Umbilical cord (tissue), 2 donors: ENCODE measurements at places on chromosomes 16 and 17. TPM values are rescaled to one million over a fixed set of nuclear protein-coding genes. Genes with fewer than 3 reads are reported as not detected.

The BICDL2 gene
- total RNA-seq, result 2.2 TPM

The CES5A gene
- total RNA-seq, result not detected

The PROCA1 gene
- 18.1 TPM for total RNA-seq

The ORAI3 gene
- total RNA-seq, result 26.5 TPM

The CYB5D1 gene
- total RNA-seq, result 7.9 TPM

The RHBDL3 gene
- total RNA-seq, result not detected

The C16orf92 gene
- total RNA-seq, result 8.9 TPM

The RAB37 gene
- total RNA-seq, result 4.6 TPM

The ARHGAP44 gene
- total RNA-seq, result 2.9 TPM

DNA sequence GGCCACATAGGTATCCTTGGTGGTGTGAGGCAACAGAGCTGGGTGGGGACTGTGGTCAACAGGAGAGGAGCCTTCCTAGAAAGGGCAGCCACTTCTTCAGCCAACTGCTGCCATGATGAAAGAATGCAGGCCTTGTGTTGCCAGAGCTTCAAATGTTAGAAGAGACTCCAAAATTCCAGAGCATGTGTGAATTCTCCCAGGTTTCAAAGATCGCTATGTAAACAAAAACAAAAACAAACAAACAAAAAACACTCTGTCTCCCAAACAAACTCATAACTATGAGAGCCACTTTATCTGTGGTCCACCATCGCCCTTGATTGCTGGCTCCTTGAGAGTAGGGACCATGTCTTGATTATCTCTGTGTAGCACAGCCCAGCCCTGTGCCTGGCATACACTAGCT, 55.5 kb upstream of the ZNF423 start:
- DNase-seq, result no peak

DNA sequence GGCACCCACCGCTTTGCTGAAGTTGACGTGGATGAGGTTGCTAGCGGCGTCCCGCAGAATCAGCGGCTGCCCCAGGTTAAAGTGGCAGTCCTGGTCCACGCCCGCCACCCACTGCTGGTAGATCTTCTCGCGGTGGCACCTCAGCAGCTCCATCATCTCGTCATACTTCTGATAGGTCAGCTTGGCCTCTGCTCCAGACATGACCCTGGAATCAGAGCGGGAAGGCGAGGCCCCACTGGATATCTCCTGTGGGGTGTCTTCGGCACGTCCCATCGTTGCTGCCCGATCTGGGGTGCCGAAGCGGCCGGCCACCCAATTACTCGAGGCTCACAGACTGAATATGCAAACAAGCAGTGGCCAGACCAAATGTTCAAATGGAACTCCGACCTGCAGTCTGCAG, 16.5 kb downstream of the DNAH17 start:
- DNase-seq, result no peak

- no peak for DNase-seq
Measured at GRCh38 chr16:28880589-28880915, 2.3 kb downstream of the ATP2A1 start.

GRCh38 chr16:86509759-86510464, 415 bp upstream of the FOXF1 start:
- peak; percentile 38 for DNase-seq

DNA sequence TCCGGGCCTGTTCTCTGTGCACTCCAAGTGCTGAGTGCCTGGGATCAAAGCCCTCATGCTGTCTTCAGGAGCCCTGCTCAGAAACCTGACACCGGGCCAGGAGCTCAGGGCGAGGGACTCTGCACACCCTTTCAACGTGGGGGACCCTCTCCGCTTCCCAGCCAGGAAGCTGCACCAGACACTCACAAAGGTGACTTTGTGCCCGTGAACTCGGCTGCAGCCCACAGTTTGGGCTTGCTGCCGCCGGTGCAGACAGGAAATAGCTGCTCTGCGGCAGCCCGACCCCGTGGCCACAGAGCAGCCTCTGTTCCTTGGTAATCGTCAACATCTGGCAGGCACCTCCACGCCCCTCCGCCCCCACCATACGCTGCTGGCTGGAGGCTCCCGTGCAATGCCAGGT, 93.4 kb upstream of the METRNL start:
- peak; percentile 32 for DNase-seq

DNA sequence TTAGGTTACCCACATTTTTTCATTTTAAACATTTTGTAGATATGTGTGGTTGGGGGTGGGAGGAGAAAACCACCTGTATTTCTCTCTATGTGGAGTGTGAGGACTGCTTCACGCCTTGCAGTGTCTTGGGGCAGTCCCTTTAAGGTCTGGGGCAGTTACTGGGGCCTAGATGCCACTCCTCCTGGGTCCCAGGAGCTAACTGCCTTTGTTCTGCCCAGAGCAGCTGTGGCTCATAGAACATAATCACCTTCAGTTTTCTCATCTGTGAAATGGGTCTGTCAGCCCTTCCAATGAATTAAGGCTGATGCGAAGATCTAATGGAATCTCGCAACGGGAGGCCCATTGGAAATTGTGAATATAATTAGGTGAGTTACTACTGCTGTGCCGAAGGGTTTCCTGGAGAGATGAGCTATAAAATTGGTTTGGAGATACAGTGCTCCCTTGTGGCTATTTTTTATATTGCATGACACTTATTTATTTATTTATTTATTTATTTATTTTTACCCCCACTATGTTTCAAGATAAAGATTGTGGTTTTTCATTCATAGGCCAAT, 22.9 kb downstream of the DHRS7C start:
- peak; percentile 9 for DNase-seq

DNA sequence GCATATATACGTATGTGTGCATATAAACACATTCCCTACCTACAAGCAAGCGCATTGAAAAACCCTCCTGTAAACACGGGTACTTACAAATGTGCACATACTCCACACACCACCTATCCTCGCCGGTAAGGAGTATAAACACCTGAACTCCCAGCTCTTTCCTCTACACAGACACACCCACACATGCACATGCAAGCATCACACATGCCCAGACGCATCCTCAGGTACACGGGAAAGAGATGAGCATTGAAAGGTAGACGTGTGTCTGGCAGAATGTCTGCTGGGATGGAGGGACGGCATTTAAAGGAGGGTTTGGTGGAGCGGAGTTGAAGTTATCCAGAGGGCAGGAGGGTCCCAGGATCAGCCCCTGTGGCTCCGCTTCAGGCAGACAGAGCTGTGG, 4.7 kb upstream of the SMTNL2 start:
- no peak for DNase-seq

DNA sequence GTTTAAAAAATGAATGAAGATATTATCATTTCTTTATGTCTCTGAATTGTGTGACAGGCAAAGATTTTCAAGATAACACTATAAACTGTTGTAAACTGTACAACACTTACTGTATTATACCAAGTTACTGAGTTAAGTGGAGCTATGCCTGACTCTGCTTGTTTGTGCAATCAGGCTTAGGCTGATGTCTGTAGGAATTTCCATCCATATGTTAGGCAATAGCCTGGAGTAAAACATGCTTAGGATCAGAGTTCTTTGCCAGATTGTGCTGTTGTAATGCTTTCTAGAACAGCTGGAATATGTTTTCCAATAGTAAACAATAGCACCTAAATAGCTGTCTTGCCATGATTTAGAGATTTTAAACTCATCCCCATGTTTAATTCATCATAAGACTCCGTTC, 1496.7 kb downstream of the CDH11 start:
- peak; percentile 84 for DNase-seq

DNA sequence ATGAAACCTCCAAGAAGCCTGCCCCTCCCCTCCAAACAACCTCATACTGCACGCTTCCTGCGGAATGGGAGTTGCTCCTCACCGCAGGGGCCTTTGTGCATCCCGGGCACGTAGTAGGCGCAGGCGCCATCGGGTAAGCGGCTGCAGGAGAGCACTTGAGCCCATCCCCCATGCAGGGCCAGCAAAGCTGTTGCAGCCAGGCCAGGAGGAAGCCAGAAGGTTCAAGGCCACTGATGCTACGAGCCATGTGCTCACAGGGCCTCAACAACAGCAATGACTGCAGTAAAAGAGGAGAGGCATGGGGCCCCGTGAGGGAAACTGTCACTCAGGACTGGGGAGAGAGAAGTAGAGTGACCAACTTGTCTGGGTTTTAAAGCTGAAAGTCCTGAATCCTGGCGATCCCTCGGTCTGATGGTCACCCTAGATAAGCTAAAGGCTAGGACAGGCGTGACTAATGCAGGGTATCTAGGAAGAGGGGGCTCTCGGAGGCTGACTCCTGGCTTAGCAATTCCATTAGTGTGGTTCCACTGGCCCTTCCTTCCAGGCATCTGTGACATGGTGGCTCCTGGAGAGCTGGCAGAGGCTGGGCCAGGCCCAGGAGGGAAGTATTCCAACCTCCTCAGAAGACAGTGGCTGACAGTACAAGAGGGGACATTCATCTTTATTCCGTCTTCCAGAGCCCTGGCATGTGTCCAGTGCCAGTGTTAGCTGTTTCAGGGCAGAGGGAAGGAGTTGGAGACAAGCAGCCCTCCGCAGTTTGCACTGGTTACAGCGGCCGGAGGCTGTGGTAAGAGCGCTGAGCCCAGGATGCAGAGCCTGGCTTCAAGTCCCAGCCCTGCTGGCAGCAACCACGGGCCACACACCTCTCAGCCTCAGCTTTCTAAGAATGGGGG, 20.8 kb downstream of the GOSR2 start:
- peak; percentile 31 for DNase-seq

DNA sequence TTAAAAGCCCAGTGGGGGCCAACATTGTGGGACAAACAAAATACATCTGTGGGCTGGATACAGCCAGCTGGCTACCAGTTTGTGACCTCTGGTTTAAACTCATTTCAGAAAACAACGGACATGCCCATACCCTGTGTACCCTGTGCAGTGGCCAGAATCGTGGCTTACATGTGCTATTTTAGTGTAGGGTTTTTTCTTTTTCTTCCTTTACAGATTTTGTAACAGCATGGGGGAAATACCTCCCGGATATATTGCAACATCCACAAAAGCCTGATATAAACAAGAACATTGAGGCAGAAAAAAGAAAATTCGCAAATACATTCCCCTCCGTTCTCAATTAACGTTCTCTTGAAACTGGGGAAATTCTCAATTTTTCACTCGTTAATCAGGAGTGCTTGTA, 7.3 kb downstream of the HS3ST4 start:
- DNase-seq, result no peak

DNA sequence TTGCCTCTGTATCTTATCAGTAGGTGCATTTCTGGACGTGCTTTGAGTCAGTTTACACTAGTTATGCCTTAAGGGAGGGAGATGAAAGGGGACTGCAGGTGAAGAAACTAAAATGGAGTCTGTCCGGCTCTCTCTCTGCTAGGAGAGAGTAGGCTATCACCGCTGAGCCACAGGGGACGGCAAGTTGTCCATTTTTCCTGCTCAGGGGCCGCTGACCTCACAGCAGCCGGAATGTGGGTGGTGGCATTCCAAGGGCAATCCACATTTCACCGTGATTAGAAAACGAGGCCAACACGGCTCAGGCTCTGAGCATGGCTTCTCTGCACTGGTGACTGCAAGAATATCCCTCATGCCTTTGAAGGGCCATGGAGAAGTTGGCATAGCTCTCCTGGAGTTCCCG, 19.0 kb upstream of the KLHDC4 start:
- peak; percentile 19 for DNase-seq

DNA sequence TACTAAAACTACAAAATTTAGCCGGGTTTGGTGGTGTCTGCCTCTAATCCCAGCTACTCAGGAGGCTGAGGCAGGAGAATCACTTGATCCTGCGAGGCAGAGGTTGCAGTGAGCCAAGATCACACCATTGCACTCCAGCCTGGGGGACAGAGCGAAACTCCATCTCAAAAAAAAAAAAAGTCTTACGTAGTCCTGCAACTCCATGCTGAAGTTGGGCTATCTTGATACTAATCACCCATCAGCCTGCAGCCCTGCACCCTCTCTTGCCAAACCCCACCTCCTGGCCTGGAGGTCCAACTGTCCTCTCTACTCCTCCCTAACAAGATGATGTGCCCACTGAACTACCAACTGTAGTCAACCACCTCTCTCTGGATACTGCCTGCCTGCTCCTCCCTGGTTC, 4.8 kb downstream of the TMEM170A start:
- no peak for DNase-seq

GRCh38 chr16:57677622-57678369, 9.7 kb downstream of the ADGRG3 start:
- DNase-seq, result no peak

- DNase-seq, result no peak
Measured at GRCh38 chr17:8142158-8142886, 9.9 kb downstream of the PER1 start.

- no peak for DNase-seq
Measured at GRCh38 chr17:13474073-13474800, 127.5 kb downstream of the HS3ST3A1 start.

- DNase-seq, result peak; percentile 20
Measured at GRCh38 chr16:55605754-55606336, 39.4 kb downstream of the CAPNS2 start.

- DNase-seq, result peak; percentile 35
Measured at GRCh38 chr17:27733773-27734172, 66.6 kb downstream of the NOS2 start.

DNA sequence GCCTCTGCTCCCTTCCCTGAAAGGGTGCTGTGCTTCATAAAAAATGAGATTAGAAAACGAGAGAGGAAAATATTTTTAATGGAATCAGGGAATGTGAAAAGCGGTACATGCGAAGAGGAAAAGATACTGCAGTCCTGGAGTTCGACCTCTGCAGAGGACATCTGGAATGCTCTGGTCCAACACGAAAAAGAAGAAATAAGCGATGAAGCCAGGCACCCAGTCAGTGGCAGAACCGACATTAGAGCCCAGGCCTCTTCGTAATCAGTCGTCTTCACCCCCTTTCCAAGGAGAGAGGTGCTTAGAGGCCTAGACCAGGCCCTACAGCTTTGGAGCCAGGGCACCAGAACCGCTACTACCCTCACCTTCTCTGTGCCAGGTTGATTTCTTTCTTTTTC, 459 bp upstream of the MARCHF10 start:
- no peak for DNase-seq

DNA sequence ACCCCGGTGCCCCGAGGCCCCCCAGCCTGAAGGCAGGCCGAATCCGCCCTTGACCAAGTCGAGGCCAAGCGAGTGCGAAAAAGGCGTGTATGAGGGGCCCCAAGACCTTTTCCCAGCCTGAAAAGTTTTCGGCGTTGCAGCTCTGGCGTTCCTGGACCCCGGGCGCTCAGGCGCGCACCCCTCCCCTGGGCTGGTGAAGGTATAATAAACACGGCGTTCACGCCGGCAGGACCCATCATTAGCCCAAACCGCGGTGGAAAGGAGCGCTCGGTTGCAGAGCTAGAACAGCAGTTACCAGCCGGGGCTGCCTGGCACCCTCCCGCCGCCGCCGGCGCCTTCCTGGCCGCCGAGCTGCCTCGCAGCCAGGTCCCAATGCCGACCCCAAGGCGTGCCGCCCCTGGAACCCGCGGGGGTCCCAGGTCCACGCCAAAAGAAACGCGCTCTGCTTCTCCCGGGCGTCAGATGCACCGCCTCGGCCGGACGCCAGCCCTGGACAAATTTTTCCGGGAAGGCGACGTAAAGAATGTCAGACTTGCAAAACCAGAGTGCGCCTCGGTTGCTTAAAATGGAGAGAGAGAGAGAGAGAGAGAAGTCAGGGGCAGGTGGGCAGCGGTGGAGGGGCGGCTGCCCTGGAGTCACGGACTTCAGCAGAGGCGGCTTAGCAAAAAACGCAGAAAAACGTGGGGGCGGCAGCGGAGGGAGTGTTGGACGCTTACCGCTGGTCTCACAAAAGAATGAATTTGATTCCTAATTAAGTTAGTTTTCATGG, 11.5 kb upstream of the FOXF1 start:
- DNase-seq, result peak; percentile 30

GRCh38 chr17:31390748-31391495, 553 bp upstream of the RAB11FIP4 start:
- DNase-seq, result no peak

GRCh38 chr17:42072323-42073187, 22.2 kb upstream of the C17orf113 start:
- DNase-seq, result no peak

- DNase-seq, result no peak
Measured at GRCh38 chr17:29840884-29841283, 89.1 kb downstream of the SSH2 start.

- peak; percentile 87 for DNase-seq
Measured at GRCh38 chr17:693791-694638, 20.6 kb downstream of the VPS53 start.
